Fibroblast of lung (primary cell): ENCODE measurements at places on chromosomes 13 and 19.

DNA sequence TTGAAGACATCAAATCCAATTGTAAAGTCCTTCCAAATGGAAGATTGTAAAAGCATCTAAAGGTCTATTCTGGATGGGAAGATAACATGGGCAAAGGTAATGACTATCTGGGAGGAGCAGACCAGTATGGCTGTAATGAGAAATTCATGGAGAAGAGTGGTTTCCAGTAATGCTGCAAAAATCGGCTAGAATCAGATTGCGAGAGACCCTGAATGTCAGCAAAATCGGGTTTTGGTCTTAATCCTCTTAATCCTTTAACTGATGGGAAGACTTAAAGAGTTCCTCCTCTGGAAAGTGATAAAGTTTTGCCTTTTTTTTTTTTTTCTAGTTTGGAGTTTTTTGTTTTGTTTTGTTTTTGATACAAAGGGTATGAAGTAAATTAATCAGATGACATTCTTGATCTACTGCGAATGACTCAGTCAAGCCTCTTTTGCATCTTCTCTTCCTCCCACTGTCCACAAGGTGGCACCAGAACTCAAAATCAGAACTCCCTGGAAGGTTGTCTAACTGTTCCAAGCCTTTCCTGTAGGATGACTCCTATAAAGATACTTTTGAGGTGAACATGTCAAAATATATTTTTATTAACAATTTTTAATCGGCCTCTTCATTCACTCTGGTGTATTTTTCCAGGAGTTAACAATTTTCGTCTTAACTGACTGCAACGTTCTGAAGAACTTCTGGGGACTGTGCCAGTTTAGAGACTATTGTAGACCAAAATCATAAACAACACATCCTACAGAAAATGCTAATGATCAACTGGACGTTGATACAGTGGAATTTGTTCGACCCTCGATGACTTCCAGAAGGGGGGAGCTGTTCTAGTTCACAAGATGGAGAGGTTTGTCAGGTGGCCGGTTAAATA, 213.3 kb upstream of the MIR17HG start:
- peak; percentile 60 for DNase-seq
- H3K27ac ChIP-seq: no peak overlapping the region
- no peaks in the 10 kb centered on the region for H3K4me1 ChIP-seq
- no peaks in the 10 kb centered on the region for H3K36me3 ChIP-seq
- no peaks in the 10 kb centered on the region for H3K27me3 ChIP-seq

- no peak overlapping the region for H3K27ac ChIP-seq
- peaks cover 4% of the 10 kb centered on the region for H3K4me1 ChIP-seq
- no peak overlapping the region for H3K4me3 ChIP-seq
- DNase-seq: no peak
- H3K36me3 ChIP-seq: no peaks in the 10 kb centered on the region
- no peaks in the 10 kb centered on the region for H3K27me3 ChIP-seq
Observed at GRCh38 chr13:33319859-33320258, 34.3 kb upstream of the STARD13 start.

GRCh38 chr13:70755456-70755855, 647.2 kb upstream of the KLHL1 start:
- H3K36me3 ChIP-seq: no peaks in the 10 kb centered on the region
- no peak overlapping the region for H3K27ac ChIP-seq
- no peaks in the 10 kb centered on the region for H3K4me1 ChIP-seq
- no peaks in the 10 kb centered on the region for H3K27me3 ChIP-seq
- DNase-seq: no peak

DNA sequence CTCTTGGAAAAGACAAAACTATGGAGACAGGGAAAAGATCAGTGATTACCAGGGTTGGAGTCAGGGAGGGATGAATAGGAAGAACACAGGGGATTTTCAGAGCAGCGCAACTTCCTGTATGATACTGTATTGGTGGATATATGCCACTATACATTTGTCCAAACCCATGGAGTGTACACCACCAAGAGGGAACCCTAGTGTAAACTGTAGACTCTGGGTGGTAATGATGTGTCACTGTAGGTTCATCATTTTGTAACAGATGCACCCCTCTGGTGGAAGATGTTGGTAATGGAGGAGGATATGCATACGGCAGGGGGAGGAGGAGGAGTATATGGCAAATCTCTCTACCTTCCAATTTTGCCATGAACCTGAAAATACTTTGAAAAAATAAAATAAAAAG, 68.1 kb downstream of the UFM1 start:
- H3K27me3 ChIP-seq: no peaks in the 10 kb centered on the region
- H3K4me1 ChIP-seq: no peaks in the 10 kb centered on the region
- no peak overlapping the region for H3K4me3 ChIP-seq

- H3K4me1 ChIP-seq: peaks cover 3% of the 10 kb centered on the region
- peaks cover 26% of the 10 kb centered on the region for H3K27me3 ChIP-seq
Observed at GRCh38 chr19:2255982-2256685, at the start of gene JSRP1. Gene JSRP1, minus strand, starts transcription at chr19:2256417. Its CDS starts 1,103 bp downstream, at chr19:2255314.

- no peak overlapping the region for H3K27ac ChIP-seq
- H3K36me3 ChIP-seq: peaks cover 4% of the 10 kb centered on the region
- H3K4me3 ChIP-seq: no peak overlapping the region
- no peak for DNase-seq
- no peaks in the 10 kb centered on the region for H3K4me1 ChIP-seq
Observed at GRCh38 chr13:94622344-94622743, 20.7 kb downstream of the GPR180 start.

DNA sequence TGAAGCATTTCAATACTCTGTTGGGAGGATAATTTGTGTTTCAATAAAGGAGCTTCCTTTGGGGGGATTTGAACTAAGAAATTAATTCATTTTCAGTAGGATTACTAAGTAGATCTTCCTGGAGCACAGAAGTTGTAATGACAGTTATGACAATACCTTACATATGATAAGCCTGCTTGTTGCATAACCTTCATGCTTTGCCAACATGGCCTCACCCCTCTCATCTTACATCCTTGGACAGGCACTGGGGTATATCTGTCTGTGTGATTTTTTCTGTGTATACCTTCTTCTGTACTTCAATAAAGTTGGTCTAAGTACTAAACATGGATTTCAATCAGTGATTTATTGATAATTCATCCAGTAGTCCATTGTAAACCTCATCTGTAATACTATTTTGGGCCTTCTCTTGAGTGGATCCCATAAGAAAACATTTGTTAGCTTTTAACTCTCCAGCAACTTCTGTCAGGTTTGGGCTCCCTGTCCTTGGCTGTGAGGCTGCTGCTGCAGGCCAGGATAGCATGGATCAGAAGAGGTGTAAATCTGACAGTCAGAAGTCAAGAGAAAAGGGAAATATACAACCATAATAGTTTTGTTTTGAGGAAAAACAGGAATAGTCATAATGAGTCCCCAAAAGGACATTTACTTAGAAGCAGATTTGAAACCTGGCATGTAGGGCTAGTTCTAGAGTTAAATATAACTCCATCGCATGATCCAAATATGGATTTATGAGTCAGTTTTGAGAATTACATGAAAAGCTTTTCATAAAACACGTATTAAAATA, 422.2 kb downstream of the KLF5 start:
- no peaks in the 10 kb centered on the region for H3K27me3 ChIP-seq
- H3K4me3 ChIP-seq: no peak overlapping the region
- DNase-seq: no peak
- no peak overlapping the region for H3K27ac ChIP-seq

GRCh38 chr19:49071860-49072547, 495 bp downstream of the KCNA7 start:
- H3K4me3 ChIP-seq: no peak overlapping the region
- H3K27me3 ChIP-seq: peaks cover 34% of the 10 kb centered on the region
- H3K27ac ChIP-seq: no peak overlapping the region
- no peak for DNase-seq
- no peaks in the 10 kb centered on the region for H3K36me3 ChIP-seq

DNA sequence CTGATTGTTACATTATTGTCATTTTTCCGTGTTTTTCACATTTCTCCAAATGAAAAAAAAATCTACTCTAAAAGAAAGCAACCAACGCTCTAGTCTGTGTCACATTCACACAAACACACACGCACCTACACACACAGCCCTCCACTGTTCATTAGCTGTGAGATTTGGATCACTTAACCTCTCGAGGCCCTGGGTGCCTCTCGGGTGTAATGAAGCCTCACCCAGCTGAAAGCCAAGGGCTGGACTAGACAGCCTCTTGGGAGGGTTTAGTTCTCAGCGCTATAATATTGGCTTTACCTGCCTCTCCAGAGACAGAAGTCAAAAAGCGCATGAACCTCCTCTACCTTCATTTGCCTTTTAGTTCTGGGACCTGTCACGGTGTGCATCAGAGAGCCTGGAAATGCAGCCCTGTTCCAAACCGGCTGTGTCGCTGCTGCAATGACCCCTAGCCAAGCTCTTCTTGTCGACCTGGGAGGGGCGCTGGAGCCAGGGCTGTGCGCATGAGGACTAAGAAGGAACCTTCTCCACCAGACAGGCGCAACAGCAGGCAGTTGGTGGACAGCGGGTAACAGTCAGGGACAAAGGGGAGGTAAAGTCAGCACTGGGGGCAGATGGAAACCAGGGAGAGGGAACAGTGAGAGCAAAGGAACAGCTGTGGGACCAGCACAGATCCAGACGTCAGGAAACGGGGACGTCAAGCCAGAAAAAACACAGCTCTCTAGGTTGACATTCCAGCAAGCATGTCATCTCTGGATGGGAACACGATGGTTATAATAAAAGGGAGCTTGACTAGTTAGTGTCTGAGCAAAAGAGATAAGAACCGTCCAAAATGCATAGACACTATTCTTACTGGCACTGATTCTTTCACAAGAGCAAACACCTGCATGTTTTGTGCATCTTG, 375.9 kb downstream of the EFNB2 start:
- peaks cover 4% of the 10 kb centered on the region for H3K4me1 ChIP-seq
- no peak overlapping the region for H3K27ac ChIP-seq
- no peaks in the 10 kb centered on the region for H3K27me3 ChIP-seq
- no peak overlapping the region for H3K4me3 ChIP-seq
- no peak for DNase-seq
- H3K36me3 ChIP-seq: no peaks in the 10 kb centered on the region

DNA sequence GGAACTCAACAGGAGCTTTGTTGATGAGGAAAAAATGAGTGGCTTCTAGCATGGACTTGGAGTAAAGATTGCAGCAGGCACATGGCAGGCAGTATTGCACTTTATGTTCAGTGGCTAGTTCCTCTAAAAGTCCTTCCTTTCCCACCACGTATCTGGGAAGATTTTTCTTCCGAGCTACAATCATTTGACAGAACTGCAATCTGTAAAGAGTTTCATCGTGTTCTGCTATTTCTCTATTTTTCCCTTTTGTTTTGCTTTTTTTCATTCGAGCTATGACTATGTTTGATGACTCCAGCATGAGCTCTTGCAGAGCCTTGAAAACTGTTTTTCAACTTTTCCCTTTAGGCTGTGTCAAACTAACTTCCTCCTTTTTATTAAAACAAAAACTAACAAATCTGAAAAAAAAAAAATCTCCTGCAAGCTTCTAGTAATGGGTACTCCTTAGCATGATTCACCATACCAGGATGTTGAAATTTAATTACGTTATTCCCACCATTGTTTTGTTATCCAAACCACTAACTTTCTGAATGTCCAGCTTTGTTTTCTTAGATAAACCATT, 12.3 kb downstream of the CLDN10 start:
- no peaks in the 10 kb centered on the region for H3K36me3 ChIP-seq
- H3K27me3 ChIP-seq: no peaks in the 10 kb centered on the region
- H3K4me1 ChIP-seq: no peaks in the 10 kb centered on the region
- H3K27ac ChIP-seq: no peak overlapping the region
- DNase-seq: peak; percentile 57

DNA sequence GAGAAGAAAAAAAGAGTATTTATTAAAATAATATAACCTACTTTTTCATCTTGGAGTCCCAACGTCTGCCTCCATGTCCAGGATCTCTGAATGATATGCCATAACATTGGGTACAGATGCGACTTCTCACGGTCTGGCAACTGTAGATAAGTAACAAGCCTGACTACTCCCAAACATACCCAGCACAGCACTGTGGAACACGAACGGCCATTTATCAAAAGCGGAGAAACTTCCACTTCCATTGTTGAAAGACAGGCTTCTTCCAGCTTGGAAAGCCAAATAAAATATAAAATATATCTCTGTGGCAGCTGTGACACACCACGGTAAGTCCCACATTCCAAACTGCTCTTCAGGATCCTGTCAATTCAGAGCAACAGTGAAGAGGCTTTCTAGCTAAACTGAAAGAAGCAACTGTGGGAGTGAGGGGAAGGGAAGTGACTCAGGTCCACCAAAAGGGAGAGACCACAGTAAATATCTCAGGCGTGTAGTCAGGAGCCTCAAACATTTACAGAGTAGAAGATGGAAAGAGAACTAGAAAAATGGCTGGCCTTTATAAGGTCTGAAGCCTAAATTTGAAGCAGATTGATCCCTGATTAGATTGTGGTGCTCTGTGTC, 331.7 kb downstream of the LIG4 start:
- no peaks in the 10 kb centered on the region for H3K27me3 ChIP-seq
- DNase-seq: peak; percentile 85
- no peak overlapping the region for H3K27ac ChIP-seq
- no peaks in the 10 kb centered on the region for H3K36me3 ChIP-seq
- H3K4me1 ChIP-seq: no peaks in the 10 kb centered on the region
- H3K4me3 ChIP-seq: no peak overlapping the region

DNA sequence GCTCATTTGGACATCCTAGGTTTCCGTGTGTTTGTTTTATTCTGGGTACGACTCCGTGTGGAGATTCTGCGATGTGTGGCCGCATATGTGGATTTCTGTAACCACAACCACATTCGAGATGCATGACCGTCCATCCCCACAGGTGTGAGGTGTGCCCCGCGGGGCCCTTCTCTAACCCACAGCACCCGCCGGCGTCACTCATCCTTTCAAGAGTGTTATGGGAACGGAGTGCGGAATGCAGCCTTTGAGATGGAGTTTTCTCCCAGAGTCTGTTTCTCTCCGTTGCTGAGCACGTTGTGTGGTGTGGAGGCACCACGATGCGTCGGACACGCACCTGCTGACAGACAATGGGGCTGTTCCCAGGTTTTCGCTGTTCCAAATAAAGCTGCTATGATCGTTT, 40.0 kb downstream of the C13orf46 start:
- H3K27me3 ChIP-seq: no peaks in the 10 kb centered on the region
- H3K36me3 ChIP-seq: no peaks in the 10 kb centered on the region
- H3K4me1 ChIP-seq: peaks cover 13% of the 10 kb centered on the region
- no peak for DNase-seq
- H3K4me3 ChIP-seq: no peak overlapping the region
- H3K27ac ChIP-seq: no peak overlapping the region

DNA sequence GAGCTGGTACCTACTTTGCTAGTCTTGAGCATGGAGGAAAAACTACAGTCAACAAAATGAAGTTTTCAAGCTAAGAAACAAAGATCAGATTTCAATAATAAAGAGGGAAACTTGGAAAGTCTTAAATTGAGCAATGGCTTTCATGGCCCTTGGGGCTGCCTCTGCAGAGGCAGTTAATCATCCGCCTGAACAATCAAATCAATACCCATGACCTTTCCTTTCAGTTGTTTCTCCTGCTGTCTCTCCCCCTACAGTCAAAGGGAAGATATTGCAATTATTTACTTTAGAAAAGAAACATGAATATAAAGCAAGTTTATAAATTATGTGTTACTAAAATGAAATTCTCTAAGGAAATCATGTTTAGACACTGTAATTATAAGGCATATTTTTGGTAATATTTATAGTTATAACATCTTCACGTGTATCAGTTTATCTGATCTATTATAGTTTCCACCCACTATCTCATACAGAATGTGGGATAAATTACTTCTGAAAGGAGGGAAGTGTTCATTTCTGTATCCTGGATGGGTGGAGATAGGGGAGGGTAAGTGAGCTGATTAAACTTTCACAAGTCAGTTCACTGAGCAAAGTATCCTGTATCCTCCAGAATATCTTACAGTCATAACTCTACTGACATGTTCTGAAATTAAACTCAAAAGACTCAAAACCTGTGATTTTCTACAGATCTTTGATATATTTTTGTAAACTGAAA, 72.4 kb upstream of the TSC22D1 start:
- H3K27ac ChIP-seq: no peak overlapping the region
- no peaks in the 10 kb centered on the region for H3K27me3 ChIP-seq
- DNase-seq: no peak
- H3K4me1 ChIP-seq: no peaks in the 10 kb centered on the region
- H3K36me3 ChIP-seq: no peaks in the 10 kb centered on the region
- H3K4me3 ChIP-seq: no peak overlapping the region
